ENCODE measurements at places on chromosomes 5 and 9. TPM values are rescaled to one million over a fixed set of nuclear protein-coding genes. Genes with fewer than 3 reads are reported as not detected.

Gene ADGRD2
- not detected for total RNA-seq

Gene ZFP37
- 1.8 TPM for total RNA-seq

Gene ZBTB43
- 29.4 TPM for total RNA-seq

DNA sequence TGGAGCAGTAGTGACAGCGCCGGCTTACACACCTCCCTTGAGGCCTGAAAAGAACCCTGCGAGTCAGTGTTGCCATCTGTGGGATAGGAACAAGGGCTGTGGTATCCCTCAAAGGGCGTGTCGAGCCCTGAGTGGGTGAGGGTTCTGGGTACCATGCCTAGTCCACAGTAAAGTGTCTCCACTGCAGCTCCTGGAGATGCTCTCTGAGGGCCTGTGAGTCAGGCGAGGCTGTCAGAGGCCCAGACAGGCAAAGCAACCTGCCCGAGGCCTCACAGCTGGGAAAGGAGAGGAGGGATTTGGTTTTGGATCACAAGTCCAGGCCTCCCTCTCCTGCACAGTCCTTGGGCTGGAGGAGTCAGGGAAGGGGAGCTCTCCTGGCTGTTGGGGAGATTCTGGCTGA lies 6.1 kb downstream of the PRRX2 start:
- DNase-seq: no peak

DNA sequence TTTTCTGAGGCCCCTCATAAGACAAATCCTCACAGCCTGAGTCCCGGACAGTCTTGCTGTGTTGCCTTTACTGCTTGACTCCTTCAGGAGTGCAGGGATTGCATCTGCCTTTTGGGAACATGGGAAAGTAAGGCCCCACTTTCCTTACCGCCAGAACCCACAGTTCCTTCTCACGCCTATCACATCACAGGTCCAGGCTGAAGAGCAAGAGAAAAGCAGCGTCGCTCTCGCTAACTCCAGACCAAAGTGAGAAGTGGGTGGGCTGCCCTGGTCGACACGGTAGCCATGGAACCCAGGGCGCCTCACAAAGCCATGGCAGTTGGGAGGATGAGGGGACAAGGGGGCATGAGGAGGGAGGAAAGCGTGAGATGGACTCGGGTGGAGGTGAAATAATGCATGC lies 7.9 kb upstream of the ZDHHC11 start:
- no peak for DNase-seq

DNA sequence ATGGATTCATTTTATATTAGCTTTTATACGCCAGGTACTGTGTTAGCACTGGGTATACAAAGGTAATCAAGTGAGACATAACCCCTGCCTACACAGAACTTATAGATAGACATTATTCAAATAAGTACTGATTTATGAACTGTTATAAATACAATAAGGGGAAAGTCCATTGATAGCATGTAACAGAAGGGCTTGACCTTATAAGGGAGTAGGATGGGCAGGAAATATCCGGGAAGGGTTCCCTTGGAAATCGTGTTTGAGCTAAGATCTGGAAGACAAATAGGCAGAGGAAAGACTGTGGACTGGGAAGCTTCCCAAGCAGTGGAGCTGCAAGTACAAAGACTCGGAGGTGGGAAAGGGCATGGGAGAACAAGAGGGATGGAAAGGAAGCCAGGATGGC lies 111.5 kb downstream of the WDR41 start:
- no peak for DNase-seq

Gene FYB1
- total RNA-seq: 358 TPM

DNA sequence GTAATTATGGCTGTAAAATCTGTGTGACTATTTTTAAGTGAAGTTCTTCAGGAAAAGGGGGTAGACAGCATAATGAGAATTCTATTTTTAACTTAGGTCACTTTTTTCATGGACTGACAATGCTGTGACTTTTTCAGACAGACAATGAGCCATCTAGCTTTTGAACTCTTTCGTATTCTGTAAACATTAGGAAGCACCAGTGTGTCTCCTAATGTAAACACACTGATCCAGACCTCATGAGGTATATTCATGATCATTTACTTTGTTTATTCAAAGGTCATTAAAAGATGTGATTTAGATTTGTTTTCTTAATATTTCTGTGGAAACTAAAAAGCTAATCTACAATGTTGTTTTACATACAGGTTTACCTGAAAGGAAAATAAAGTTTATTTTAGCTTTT lies 352.6 kb downstream of the ADGRV1 start:
- no peak for DNase-seq

DNA sequence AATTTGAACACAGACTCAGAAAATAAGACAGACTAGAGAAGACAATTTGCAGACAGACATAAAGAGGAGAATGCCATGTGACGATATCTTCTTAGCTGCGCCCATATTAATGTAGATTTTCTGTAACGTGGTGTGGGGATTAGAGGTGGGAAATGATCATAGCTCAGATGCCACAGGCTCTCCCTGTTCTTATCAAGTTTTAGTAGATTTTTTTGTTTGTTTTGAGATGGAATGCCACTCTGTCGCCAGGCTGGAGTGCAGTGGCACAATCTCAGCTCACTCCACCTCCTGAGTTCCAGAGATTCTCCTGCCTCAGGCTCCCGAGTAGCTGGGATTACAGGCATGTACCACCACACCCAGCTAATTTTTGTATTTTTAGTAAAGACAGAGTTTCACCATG lies 59.4 kb downstream of the VPS13A start:
- DNase-seq: no peak

Gene C9orf153
- total RNA-seq: 0.30 TPM

GRCh38 chr9:68643901-68644809 lies 60.9 kb upstream of the PIP5K1B start:
- no peak for DNase-seq

- no peak for DNase-seq
These were observed 97.5 kb downstream of the VAV2 start for GRCh38 chr9:133894377-133895321.

DNA sequence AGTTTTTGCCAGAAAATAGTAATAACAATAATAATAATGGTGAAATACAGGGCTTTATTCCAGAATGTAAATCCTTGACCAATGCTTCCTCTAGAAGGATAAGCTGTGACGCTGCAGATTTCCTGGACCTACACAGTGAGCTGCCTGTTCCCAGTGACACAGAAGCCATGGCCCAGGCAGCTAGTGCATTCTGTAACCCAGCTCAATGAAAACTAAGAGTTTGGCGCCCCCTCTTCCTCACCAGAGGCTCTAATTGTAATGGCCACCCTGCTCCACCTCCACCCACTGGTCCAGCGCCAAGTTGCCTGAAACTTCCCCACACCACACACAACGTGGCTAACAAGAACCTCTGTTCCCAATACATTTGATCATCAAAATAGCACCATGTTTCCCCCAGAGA lies 248.1 kb downstream of the CETN3 start:
- DNase-seq: no peak

Gene UBQLN1
- total RNA-seq: 87.9 TPM

Gene PCDHB8
- not detected for total RNA-seq

Measured in activated naive CD8-positive, alpha-beta T cell treated with anti-CD3 and anti-CD28 coated beads, Interleukin-2, amount 10 ng/mL, durations not matched to agents 7 days and 5 days (primary cell).